CD4-positive, alpha-beta T cell treated with Interleukin-12 subunit alpha and Interleukin-12 subunit beta, for 1 hour (primary cell): ENCODE measurements at places on chromosomes 4 and X.

DNA sequence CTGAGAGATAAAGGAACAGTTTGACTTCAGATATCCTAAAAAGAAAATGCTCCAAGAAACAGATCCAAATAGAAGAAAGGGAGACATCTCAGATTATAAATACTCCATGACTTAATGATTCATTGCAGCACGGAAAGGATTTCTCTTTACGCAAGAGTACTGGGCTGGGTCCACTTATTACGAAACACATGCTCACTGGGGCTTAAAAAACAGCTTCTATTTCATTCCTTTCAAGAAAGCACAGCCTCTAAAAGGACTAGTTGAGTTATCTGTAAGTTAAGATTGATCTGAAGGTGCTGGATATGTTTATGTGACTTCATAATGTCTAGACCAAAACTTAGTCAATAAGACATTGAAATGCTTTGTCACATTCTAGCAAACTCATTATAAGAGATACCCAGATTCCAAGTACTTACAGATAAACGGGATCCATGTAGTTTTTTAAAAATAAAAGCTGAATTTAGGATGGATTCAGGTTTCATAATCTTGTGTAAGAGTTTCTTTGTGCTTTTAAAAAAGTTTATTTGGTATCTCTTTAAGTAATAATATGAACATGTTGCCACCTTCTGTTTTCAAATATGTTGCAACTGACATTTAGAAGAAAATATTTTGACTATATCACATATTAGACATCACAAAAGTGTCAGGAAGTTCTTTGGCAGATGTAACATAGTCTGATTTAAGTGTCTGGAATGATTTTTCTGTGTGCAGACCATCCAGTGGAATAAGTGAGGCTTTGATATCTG is 109.5 kb upstream of the MYOZ2 start:
- no peak for DNase-seq

DNA sequence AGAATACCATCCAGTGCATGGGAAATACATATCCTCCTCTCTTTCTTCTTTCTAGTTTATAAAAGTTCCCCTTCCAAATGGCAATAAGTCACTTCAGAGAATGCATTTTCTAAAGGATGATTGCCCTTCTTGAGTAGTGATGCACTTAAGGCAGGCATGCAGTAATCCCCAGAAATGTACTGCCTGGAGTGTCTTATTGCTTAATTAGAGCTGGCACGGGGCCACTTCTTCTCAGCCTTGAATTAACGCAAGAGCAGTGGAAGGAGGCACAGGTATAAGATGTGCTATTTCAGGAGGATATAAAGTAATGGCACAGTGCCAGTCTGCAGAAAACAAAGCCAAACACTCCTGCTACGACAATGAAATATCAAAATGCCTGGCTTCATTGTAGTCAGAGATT is 371.4 kb upstream of the FAM241A start:
- no peak for DNase-seq

GRCh38 chr4:52241916-52242315 is 190.8 kb downstream of the SPATA18 start:
- no peak for DNase-seq

GRCh38 chr4:40246011-40246900 is 49.4 kb downstream of the RHOH start:
- DNase-seq, result no peak

DNA sequence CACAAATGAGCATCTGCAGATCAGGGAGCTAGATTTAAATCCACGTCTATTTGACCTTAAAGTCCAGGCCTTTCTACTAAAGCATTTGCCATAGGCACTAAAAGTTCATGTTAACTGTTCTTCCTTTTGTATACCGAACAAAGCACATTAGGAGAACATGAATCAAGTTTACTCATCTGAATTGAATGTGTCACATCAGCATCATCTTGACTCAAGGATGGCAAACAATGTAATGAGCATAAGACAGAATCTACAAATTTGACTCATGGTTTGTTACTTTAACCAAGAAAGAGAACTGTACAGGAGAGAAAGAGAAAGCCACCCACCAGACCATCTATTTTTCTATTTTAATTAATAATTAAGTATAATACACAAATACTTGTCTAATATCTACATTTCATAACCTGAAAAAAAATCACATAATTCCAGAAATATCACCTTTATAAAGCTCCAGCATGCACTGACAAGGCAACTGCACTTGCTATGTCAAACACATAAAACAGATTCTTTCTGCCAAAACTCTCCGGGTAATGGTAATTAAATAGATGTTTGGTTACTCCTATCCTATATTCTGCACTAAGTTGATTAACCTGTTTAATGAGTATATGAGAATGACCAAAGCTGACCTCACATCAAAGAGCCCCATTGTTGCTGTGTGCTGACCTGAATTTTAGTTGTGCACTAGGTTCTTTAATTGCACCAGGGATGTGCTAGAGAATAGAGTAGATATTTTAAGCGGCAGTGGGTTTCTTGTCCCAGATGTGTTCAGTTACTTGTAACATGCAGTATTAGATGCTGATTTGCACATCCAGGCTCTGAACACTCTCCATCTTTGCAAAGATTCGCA is 42.5 kb upstream of the LEF1 start:
- DNase-seq, result no peak

DNA sequence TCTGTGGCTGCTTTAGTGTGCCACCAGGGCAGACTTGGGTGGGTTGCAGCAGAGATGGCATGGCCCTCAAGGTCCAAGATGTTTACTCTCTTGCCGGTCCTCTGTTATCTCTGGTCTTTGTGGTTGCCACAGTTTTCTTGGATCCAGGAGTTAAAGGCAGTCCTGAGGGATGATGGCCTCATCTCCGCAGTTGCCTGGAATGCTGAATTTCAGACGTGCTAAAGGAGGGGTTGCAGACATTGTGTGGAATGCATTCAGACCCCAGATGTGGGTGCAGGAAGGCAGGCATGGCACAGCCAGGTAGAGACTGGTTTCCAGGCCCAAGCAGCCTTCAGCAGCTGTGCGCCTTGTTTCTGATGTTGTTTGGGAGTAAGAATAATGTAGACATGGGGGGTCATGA is 64.4 kb downstream of the TBL1X start:
- DNase-seq, result no peak

GRCh38 chrX:44871931-44872820 is 812 bp upstream of the KDM6A start:
- peak; percentile 44 for DNase-seq

DNA sequence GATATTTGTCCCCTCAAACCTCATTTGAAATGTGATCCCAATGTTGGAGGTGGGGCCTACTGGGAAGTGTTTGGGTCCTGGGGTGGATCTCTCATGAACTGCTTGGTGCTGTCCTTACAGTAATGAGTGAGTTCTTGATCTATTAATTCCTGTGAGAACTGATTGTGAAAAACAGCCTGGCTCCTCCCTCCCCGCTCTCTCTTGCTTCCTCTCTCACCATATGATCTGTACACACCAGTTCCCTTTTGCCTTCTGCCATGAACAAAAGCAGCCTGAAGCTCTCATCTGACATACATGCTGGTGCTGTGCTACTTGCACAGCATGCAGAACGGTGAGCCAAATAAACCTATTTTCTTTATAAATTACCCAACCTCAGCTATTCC is 11.2 kb upstream of the YIPF7 start:
- no peak for DNase-seq

GRCh38 chrX:97401154-97401553 is 517.4 kb downstream of the RPA4 start:
- DNase-seq, result no peak

DNA sequence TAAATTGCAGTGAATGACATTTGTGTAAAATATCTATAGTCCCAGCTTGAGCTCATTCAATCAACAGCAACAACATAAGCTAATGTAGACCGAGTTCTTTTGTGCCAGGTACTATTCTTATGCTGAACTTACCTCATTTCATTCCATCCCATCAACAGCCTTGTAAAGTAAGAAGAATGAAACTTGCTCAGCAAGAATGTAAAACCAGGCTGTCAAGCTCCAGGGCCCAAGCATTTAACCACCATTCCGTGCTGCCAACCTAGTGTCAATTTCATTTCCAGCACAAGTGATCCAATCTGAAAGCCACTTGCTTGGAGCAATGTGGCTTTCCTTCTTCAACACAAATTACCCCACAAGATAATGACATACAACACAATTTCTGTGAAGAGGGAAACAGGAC is 36.6 kb downstream of the RASSF6 start:
- no peak for DNase-seq

DNA sequence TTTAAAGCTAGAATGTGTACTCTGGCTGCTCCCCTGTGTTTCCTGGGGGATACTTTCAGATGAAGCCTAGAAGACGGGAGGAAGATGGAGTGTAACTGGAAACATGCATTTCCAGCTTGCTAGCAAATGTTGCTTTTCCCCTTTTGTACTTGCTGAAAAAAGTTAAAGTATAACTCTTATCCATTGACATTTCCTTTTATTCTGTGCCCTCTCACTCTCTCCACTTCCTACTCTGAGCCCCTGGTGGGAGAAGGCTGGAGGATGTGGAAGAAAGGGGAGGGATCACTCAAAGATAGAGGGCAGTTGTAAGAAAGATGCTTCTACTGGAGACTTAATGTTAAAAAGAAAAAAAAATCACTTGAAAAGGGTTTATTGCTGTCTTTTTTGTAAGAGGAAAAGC is 396.5 kb downstream of the DTHD1 start:
- no peak for DNase-seq

GRCh38 chr4:184012937-184013336 is 107.8 kb downstream of the STOX2 start:
- no peak for DNase-seq

GRCh38 chr4:178196751-178197374 is 754.6 kb upstream of the AGA start:
- no peak for DNase-seq
